ENCODE measurements at places on chromosomes 4 and X. TPM values are rescaled to one million over a fixed set of nuclear protein-coding genes. Genes with fewer than 3 reads are reported as not detected.

Gene XKRX
- not detected for total RNA-seq

Gene CXXC4
- not detected for total RNA-seq

Gene STK32B
- 46.9 TPM for total RNA-seq

GRCh38 chr4:110198049-110198434 is 373 bp downstream of the ELOVL6 start:
- H3K4me1 ChIP-seq: peaks cover 26% of the 10 kb centered on the region

DNA sequence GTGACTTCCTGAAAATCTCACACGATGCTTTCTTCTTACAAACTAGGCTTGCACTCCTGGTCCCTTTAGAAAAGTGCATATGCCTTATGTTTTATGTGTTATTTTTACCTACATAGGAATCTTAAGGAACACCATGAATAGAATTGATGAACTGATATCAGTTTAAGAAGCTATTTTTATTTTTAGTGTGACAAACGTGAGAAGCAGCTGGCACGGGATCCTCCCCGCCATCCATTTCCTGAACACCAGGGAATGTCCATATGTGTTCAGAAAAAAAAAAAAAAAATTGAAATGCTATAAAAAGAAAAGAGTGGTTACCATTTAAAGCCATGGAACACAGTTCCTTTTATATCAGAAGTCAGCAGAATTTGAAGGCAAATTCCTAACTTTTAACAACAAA is 1096.1 kb upstream of the PRKX start:
- no peak overlapping the region for H3K27ac ChIP-seq
- no peaks in the 10 kb centered on the region for H3K27me3 ChIP-seq
- H3K4me3 ChIP-seq: no peak overlapping the region
